ENCODE measurements at places on chromosomes 2 and 18. TPM values are rescaled to one million over a fixed set of nuclear protein-coding genes. Genes with fewer than 3 reads are reported as not detected.

The CYTIP gene
- total RNA-seq, result 248 TPM

The WDR35 gene
- total RNA-seq, result 5.5 TPM

DNA sequence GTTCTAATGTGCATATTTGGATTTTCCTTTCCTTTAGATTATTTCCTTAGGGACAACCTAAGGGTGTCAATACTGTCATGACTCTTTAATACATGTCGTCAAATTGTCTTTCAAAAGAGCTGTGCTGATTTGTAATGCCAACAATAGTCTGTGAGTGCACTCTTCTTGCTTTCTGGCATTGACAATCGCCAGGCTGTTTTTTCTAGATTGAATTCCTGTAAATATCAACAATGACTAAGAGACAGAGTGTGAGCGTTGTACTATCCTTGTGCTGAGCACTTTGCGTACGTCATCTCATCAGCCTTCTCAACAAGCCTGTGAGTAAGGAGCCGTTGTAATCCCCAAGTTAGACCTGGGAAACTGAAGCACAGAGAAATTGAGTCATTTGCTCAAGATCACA, 96.0 kb downstream of the ACOXL start:
- H3K27ac ChIP-seq, result no peak overlapping the region
- DNase-seq, result no peak
- H3K27me3 ChIP-seq, result no peaks in the 10 kb centered on the region

- H3K27ac ChIP-seq, result no peak overlapping the region
- no peaks in the 10 kb centered on the region for H3K4me1 ChIP-seq
- H3K36me3 ChIP-seq, result peaks cover 6% of the 10 kb centered on the region
- no peak for DNase-seq
- H3K27me3 ChIP-seq, result no peaks in the 10 kb centered on the region
- no peak overlapping the region for H3K4me3 ChIP-seq
These were observed 45.8 kb downstream of the WDR7 start for GRCh38 chr18:56696966-56697365.

The LINC00305 gene
- total RNA-seq, result not detected

The HJURP gene
- 0.44 TPM for total RNA-seq

The DCDC2C gene
- not detected for total RNA-seq

DNA sequence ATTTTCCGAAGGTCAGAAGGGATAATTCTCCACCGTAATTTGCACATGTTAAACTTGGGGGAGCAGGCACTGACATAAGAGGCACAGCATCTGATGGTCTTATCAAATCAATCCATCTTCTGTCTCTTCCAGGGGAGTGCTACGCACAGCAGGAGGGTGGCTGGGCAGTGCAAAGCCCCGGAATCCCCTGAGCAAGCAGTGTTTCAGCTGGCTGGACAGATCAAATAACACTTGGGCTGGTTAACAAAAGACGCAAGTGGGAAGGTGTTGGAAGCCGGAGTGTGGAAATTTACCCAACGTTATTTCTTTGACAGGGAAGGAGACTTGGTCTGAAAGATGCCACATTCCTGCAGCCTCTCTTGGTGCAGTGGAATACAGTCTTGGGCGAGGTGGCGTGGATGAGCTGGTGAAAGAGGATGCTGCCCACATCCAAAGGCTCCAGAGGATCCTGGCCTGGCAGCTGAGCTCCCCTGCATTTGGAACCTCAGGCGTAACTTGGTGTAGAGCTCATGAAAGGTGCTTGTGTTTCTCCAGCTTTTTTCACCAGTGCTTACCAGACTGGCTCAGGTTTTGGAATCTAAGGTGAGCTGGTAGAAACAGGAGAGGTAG, 103.0 kb downstream of the MAPK4 start:
- no peaks in the 10 kb centered on the region for H3K27me3 ChIP-seq
- no peaks in the 10 kb centered on the region for H3K4me1 ChIP-seq
- H3K36me3 ChIP-seq, result no peaks in the 10 kb centered on the region
- no peak overlapping the region for H3K27ac ChIP-seq

GRCh38 chr2:177058747-177059146, 153.8 kb upstream of the HNRNPA3 start:
- H3K4me3 ChIP-seq, result no peak overlapping the region
- no peaks in the 10 kb centered on the region for H3K36me3 ChIP-seq
- no peaks in the 10 kb centered on the region for H3K27me3 ChIP-seq
- no peak for DNase-seq

DNA sequence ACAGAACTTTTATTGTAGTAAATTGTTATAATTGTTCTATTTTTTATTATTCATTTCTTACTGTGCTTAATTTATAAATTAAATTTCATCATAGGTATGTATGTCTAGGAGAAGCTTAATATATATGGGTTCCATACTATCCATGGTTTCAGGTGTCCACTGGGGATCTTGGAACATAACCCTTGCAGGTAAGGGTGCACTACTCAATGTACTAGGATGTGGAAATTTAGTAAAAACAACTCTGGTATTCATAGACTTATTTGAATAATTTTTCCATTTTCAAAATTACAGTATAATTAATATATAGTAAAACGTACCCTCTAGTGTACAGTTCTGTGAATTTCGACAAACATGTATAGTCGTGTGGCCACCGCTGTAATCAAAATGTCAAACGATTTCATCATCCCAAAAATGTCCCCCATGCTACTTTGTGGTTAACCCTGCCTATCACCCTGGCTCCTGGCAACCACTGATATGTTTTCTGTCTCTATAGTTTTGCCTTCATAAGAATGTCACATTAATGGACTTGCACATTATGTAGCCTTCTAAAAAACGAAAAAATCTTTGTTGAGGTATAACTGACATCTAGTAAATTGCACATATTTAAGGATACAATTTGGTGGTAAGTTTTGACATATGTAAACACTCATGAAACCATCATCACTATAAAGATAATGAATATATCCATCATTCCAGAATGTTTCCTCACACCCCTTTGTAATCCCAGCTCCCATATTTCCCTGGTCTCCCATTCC, 45.7 kb downstream of the ARL5A start:
- no peaks in the 10 kb centered on the region for H3K4me1 ChIP-seq
- no peaks in the 10 kb centered on the region for H3K36me3 ChIP-seq
- H3K4me3 ChIP-seq, result no peak overlapping the region
- no peak for DNase-seq
- H3K27ac ChIP-seq, result no peak overlapping the region

DNA sequence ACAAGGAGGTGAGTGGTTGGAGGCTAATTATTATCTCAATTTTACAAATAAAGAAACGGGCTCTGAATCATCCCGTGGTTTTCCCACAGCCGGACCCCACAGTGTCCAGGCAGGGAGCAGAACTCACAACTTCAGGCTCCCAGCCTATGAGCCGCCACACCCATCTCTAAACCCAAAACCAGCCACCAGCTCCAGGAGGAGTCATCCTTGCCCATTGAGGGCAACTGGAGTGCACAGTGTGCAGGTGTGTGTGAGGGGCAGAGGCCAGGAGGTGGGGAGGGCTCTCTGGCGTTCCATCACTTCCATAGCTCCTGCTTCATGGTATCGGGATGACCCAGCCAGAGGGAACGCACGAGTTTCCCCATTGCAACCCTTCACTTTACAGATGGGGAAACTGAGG, 144.5 kb downstream of the CYP26B1 start:
- DNase-seq, result no peak
- no peaks in the 10 kb centered on the region for H3K27me3 ChIP-seq
- H3K36me3 ChIP-seq, result no peaks in the 10 kb centered on the region

The B4GALT6 gene
- 0.67 TPM for total RNA-seq

The IL1RN gene
- 2.4 TPM for total RNA-seq

DNA sequence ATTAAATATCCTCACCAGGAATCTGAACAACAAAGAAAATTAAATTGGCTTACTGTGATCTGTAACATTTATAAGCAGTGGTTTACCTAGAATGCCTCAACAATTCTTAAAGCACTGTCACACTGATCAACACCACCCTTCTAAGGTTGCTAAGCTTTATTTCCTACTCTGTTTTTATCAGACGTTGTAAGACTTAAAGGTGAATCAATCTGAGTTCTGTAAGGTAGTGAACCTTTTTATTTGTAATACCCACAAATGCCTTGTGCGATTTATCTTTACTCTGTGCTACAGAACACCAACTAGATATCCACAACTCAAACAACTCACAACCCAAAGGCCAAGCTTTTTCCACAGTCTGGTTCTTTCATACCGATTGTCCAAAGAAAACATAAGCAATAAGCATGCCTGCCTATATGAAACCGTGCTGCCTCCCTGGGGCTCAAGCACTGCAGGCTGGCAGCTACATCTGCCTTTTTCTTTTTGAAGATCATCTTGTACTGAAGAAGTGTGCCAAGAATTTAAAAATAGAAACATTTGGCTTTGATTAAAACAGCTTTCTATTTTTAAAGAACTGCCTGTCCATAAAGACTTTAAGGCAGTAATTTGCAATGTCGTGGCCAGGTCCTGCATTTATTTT, 490.7 kb downstream of the NUP35 start:
- H3K27me3 ChIP-seq, result no peaks in the 10 kb centered on the region
- H3K4me1 ChIP-seq, result no peaks in the 10 kb centered on the region
- H3K36me3 ChIP-seq, result no peaks in the 10 kb centered on the region
- H3K4me3 ChIP-seq, result no peak overlapping the region
- DNase-seq, result no peak
- H3K27ac ChIP-seq, result no peak overlapping the region

DNA sequence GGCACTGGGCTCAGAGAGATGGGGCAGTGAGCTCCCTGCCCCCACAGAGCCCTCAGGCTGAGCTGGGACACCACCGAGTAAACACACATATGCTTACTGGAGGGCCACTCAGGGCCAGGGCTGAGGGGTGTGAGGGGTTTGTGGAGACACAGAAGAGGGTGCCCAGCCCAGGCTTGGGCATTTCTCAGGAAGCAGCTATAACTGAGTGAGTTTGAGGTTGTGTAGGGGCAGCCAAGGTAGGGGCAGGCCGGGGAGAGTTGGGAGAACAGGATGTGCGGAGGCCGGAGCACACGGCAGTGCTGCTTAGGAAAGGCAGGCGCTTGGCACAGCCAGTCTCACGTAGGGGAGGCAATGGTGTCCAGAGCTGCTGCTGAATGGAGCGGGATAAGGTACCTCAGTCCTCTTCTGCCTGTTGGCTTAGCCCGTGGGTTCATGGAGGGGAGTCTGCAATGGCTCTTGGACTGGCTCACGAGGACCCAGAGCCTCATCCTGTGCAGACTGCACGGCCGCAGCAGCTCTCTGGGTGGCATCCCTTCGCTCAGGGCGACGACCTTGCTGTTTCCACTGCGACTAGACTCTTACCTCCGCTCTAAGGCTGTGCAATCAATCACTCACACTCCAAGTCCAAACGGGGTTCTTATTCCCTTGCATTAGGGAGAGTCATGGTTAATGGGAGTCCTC, 466.1 kb upstream of the HS6ST1 start:
- no peak overlapping the region for H3K4me3 ChIP-seq
- H3K36me3 ChIP-seq, result no peaks in the 10 kb centered on the region
- H3K27me3 ChIP-seq, result no peaks in the 10 kb centered on the region
- no peak for DNase-seq

GRCh38 chr18:44883671-44884070, 203.0 kb downstream of the SETBP1 start:
- H3K27ac ChIP-seq, result no peak overlapping the region
- no peak for DNase-seq

The POLE4 gene
- 46.1 TPM for total RNA-seq

DNA sequence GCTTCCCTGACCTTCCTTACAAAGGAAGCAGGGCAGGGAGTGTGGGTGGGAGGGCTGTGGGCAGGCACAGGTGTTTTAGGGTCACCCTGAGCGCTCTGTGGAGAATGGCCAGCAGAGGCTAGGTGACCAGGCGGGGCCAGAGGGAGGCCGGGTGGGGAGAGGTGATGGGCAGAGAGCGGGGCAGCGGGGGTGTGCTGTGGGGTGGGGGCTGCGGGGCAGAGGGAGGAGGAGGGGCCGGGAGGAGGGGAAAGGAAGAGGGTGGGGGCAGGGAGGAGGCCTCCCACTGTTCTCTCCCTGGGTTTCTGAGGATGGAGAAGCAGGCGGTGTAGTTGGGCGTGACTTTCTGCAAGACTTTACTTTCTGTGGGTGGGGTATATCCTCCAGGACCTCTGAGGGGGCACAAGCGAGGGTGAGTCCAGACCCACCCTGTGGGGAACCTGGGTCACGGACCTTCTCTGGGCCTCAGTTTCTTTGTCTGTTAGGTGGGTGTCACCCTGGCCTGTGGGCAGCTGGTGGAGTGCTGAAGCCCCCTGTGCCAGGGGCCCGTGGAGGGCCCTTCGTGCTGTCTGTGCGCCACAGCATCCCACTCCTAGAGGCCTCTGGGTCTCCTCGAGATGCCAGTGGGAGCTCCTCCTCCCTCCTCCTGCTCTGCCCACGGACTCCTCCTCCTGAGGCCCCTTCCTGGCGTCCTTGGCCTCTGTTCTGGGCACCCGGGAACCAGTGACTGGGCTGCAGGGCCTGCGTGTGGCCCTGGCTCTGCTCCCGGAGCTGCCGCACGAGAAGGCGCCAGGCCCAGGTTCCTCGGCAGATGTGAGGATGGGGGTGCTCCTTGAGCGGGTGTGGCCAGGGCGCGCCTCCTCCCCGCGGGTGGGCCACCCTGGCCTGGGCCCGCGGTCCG, 6.3 kb upstream of the NEU4 start:
- H3K36me3 ChIP-seq, result no peaks in the 10 kb centered on the region
- H3K4me3 ChIP-seq, result peak overlapping the region; percentile 47
- H3K27ac ChIP-seq, result no peak overlapping the region
- peaks cover 20% of the 10 kb centered on the region for H3K4me1 ChIP-seq

All from CD4-positive, alpha-beta memory T cell (primary cell).